RWPE1 (cell line): ENCODE measurements at places on chromosomes 2 and 18.
A peak's percentile ranks its signal among the peaks of the same experiment; 100 is the strongest.

DNA sequence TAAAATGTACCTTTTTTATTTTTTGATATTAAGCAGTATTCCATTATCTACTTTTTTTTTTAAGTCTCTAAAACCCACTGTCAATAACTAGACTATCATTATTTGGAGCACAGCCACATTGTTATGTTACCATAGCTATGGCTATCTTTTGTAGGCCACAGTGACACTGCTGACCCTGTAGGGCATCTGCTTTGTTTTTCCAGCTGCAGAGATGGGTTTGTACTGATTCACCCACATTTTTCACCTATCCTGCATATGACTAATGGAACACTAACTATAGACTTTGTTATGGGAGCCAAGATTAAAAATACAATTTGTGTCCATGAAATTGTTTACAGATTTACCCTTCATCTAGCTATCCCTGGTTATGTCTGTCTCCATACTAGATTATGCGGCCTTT is 21.6 kb upstream of the OTX1 start:
- DNase-seq = no peak

DNA sequence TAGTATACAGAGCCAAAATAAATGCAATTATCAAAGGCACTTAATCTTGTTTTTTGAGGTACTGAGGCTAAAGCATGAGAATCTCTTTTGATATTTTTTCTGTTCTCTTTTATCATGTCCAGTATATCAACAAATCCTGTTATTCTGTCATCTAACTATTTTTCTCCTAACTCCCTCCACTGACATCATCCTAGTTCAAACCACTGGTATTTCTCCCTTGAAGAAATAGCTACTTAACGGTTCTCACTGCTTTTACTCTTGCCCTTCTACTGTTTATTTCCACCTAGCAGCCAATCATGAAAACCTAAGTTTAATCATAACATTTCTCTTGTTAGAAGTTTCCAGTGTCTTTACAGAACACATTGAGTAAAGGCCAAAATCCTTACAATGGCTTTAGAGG is 317.6 kb downstream of the GPD2 start:
- no peak for DNase-seq

DNA sequence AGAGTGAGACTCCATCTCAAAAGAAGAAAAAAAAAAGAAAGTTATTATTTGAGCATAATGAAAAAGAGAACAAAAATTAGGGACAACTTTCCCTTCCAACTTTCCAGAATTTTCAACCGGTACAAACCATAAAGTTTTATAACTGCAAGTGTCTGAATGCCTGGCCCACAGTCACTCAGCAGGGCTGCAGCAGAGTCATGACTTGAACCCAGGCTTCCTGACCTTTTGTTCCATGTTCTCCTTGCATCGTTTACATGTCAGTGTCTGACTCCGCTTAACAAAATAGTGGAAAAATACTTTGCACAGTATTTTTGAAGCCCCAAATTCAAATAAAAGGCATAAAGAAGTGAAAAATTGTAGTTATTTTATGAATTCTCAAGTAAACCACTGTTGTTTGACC is 82.7 kb downstream of the LTBP1 start:
- DNase-seq = no peak

- peak; percentile 71 for DNase-seq
Observed at GRCh38 chr2:73268830-73269685, 15.2 kb downstream of the FBXO41 start.

DNA sequence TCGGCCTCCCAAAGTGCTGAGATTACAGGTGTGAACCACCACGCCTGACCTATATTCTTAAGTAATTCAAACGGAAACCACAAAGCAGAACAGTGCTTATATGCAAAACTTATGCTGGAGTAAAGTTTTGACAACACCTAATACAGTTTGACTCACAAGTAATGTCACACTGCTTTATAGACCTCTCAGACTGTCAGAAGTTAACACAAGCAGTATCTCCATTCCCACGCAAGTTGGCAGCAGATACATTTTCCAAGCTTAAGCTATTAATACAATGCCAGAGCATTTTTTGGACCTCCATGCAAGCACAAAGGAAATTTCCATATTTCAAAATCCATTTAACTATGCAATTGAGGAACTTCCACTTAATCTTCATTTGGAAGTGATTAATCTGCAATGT is 21.0 kb upstream of the SANBR start:
- DNase-seq = no peak

DNA sequence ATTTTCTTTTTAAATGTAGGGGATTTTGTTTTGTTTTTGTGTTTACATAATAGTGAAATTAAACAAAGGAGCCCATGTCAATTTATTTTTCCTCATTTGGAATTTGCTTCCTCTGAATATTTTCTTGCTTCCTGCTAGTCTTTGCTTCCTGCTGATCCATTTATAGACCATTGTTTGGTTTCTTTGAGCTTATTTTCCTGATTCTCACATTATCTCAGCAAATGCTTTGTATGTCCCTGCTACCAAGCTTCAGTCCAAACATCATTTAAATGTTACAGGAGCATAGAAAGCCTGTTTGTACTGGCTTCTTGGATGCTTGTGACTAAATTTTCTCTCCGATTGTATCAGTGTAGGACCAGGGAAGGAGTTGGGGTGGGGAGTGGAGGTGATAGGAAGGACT is 127.3 kb upstream of the IL1R2 start:
- DNase-seq = no peak

GRCh38 chr2:43408407-43409160 is 182.2 kb upstream of the ZFP36L2 start:
- no peak for DNase-seq

GRCh38 chr2:80042635-80043034 is 261.9 kb downstream of the LRRTM1 start:
- DNase-seq = no peak

DNA sequence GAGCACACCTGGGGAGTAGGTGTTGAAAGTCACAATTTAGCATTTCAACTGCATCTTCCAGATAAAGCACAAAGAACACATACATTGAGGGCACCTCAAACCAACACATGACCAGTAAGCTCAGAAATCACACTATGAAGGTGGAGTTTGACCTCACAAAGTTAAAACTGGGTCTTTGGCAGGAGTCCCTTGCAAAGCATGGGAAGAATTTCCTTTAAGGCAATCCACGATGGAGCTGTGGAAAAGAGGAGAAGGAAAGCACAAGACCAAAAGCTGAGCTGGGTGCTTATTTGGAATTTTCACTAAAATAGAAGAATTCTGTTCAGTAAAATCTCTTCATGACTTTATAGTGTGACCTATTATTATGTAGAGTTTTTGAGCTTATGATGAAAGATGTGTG is 212.9 kb upstream of the APCDD1 start:
- DNase-seq = no peak

GRCh38 chr2:26612034-26612433 is 29.1 kb downstream of the CIB4 start:
- DNase-seq = no peak

DNA sequence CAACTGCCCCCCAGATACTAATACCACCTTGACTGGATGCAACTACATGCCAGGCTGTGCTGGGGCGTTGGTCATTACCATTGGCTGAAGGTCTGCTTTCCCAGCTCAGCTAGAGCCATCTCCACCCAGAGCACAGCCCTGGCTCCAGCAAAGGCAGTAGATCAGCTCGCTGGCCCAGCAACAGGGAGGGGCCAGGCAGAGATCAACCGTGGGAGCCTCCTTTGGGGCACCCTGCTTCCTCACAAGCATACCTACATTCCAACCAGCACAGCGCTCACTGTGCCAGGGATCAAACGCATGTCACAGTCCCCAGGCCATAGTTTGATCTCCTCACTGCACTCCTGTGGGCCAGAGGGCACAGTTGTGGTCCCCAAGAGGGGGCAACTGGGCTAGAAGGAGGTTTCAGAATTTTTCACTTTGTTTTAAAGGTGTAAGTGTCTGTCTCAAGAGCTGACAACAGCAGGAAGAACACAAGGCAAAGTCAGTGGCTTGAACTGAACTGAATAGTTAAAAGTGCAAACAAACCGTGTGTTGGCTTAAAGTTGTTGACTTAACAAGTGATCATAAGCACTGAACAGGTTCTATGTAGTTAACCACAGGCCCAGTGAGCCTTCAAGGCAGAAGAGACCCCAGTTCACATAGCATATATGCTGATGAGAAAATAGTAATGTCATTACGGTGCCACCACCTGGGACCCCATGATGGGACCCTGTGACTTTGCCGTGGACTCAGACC is 70.1 kb upstream of the BZW1 start:
- DNase-seq = no peak

DNA sequence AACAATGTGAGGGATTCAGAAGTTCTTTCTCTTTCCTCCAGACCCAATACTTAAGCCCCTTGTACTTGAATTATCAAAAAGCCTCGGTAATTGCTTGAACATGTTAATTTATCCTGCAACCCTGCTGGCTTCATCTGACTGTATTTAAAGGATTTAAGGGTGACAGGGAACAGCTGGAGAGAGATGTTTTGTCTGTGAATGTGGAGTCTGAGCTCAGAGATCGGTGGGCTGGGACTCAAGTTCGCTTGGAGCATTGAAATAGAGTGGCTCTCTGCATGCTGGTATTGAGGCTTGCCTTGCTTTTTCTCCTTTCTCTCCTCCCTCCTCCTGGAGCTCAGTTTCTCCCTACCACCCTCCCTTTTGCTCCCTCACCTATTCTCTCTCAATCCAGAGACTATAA is 73.6 kb downstream of the BOD1L2 start:
- DNase-seq = no peak

- no peak for DNase-seq
Observed at GRCh38 chr2:151363709-151364108, 6.3 kb downstream of the TNFAIP6 start.

GRCh38 chr2:117983040-117983439 is 30.8 kb downstream of the CCDC93 start:
- no peak for DNase-seq

DNA sequence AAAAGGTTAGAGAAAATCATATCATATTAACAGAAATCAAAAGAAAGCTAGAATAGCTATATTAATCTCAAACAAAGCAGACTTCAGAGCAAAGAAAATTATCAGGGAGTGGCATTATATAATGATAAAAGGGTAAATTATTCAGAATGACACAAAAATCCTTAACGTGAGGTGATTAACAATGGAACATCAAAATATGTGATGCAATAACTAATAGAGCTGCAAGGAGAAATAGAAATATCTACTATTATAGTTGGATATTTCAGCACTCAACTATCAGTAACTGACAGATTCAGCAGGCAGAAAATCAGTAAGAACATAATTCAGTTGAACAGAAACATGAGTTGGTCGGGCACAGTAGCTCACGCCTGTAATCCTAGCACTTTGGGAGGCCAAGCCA is 275.1 kb upstream of the FSIP2 start:
- no peak for DNase-seq

- DNase-seq = no peak
Observed at GRCh38 chr18:34627137-34627920, 82.8 kb upstream of the DTNA start.

GRCh38 chr2:236257136-236257535 is 7.1 kb downstream of the ASB18 start:
- DNase-seq = no peak

- no peak for DNase-seq
Observed at GRCh38 chr2:69169655-69170389, 156.8 kb downstream of the ANTXR1 start.

- DNase-seq = no peak
Observed at GRCh38 chr18:8174771-8175170, 434.5 kb upstream of the RAB12 start.

DNA sequence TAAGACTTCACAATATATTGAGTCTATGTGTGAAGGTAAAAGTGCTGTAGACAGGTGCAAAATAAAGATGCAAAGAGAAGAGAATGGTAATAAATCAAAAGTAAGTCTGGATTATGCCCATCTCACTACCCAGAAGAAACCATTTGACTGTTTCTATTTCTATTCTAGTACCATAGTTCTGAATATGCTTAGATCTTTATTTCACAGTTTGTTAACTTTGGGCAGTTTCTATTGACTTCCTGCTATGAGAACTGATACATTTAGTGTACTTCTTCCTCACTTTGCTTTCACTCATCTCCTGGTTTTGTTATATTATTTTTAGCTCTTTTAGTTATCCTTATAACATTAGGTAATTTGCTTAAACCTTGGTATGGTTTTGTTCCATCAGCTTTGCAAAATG is 94.9 kb downstream of the HS1BP3 start:
- no peak for DNase-seq

- no peak for DNase-seq
Observed at GRCh38 chr2:177897278-177897677, 175.3 kb downstream of the PDE11A start.

- DNase-seq = no peak
Observed at GRCh38 chr2:174180165-174180724, 68.1 kb downstream of the OLA1 start.

- DNase-seq = no peak
Observed at GRCh38 chr2:171402906-171403580, 30.7 kb downstream of the METTL8 start.

- peak; percentile 38 for DNase-seq
Observed at GRCh38 chr2:68556381-68556780, 87.0 kb upstream of the PROKR1 start.

- peak; percentile 86 for DNase-seq
Observed at GRCh38 chr2:237085248-237086221, at the start of gene COPS8. TSS of gene COPS8 (plus strand) at chr2:237085889. CDS start at chr2:237085965, 76 bp downstream.

DNA sequence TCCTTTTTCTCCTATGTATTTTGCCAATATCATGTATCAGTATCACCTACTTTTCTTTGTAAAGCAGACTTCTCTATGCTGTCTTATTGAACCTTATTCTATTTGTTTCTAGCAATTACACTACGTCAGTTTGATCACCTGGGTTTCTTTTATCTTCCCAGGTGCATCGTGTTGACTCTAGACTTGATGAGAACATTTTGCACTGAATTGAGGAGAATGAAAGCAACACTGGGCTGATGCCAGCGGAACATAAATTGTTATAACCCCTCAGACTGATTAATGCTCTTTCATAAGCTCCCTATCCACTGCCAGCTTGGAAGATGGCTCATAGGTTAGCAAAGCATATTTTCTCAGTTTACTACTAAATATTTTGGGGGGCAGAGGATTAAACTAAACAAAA is 140.6 kb downstream of the EPHA4 start:
- DNase-seq = no peak

DNA sequence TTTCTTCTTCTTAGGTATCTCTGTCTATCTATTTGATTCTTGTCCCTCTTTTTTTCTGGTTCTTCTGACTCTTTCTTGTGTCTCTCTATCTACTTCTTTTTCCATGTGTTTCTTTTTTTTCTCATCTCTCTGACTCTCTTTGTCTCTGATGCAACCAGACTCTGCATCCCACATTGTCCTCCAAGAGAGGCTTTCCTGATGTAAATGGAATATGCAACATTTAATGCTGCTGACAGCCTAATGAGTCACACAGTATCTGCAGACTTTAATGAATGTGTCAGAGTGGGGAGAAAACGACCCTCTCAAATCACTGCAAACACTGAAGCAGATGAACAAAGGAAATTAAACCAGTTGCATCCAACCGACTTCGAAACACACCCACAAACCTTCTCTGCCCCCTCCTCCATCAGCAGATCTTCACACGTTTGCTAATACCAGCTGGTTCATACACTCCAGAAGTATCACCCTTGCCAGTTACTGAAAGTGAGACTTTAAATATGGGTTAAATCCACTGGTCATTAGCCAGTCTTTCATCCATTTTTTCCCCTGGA is 351.5 kb downstream of the TXNL1 start:
- no peak for DNase-seq

- no peak for DNase-seq
Observed at GRCh38 chr2:27231921-27232320, 14.8 kb downstream of the CAD start.

GRCh38 chr2:28270456-28271152 is 122.1 kb upstream of the FOSL2 start:
- DNase-seq = no peak

GRCh38 chr2:229319558-229319957 is 48.5 kb upstream of the PID1 start:
- no peak for DNase-seq
